ENCODE measurements at places on chromosomes 7 and 10.

GRCh38 chr7:74185016-74185415, 10.9 kb downstream of the EIF4H start:
- DNase-seq: no peak

DNA sequence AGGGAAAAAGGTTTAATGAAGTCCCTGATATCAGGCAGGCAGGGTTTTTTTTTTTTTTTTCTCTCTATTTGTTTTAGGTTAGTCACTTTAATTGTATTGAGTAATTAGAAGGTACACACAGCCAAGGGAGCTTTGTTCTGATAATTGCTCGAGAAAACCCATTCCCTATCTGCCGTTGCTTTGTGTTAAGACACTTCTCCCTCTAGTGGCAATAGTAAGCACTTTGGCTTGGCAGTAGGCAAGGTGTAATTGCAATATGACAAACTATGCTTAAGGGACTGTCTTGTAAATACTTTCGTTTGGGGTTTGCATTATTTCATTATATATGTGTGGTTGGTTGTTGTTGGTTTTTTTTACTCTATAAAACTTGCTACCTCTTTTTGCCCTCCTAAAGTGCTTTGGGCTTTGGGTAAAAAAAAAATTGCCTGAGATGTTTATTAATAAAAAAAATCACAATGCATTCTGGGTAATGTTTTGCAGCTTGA, 113.4 kb downstream of the BTRC start:
- no peak for DNase-seq

DNA sequence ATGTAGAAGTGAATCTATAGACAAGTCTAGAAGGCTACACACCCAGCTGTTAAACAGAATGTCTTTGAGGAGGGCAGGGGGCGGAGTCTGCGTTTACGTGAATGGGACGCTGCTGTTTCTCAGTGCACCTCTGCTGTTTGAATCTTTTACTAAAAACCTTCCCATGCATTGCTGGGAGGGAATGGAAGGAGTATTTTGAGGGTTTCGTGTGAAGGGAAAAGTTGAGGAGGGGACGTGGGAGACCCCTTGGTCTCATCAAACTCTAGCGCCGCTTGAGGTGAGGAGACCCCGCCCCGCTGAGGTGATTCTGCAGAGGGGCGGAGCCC, 492 bp upstream of the VCL start:
- no peak for DNase-seq

DNA sequence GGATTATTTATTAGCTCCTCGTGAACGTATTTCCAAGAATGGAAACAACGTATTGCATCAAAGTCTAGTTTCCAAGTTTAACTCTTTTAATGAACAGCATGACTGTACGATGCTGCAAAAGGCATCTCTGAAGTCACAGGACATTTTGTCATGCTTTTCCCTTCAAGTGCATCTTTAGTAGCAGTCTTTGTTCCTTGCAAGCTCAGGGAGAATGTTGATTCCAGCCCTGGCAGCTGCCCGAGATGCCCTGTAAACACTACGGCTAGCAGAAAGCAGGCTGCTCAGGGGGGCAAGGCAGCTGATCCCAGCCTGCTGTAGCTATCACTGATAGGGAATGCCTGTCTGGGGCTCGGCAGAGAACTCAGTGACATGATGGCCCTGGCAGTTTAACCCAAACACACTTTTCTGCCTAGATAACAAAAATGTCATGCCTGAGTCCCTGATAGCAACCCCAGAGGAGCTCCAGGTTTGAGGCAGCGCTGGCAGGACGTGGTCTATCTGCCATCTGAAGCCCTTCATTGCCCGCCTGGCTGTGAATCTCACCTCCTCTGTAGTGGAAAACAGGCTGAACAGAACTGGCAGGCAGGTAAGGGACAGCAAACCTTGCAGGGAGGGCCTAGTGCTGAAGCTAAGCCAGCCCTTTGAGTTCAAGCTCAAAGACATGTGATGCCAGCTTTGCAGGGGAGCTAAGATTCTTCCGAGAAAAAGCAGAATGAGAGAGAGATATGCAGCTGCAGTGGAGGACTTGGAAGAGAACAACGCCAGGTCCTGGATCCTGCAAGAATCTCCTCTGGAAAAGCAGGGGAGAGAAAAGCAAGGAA, 264.6 kb downstream of the SNX10 start:
- DNase-seq: no peak

GRCh38 chr7:64494912-64495461, 67.9 kb downstream of the ZNF680 start:
- no peak for DNase-seq

- no peak for DNase-seq
Measured at GRCh38 chr7:1508277-1508758, 4.1 kb upstream of the INTS1 start.

DNA sequence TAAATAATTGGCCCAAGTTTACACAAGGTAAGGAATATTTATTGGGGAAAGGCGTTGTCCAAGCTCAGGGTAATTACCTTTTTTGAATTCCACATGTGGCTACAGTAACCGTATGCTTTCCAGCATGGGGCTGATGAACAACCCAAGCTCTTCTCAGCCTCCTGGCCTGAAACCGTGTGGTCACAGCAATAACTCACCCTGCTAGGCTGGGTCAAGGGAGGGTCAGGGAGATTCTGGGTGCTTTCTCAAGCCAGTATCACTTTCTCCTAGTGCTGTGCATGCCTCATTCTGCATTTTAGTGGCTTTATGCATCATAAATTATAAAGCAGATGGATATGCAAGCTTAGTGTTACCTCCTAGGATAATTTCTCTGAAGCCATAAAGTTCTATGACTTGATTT, 273.9 kb downstream of the PAXIP1 start:
- DNase-seq: no peak

DNA sequence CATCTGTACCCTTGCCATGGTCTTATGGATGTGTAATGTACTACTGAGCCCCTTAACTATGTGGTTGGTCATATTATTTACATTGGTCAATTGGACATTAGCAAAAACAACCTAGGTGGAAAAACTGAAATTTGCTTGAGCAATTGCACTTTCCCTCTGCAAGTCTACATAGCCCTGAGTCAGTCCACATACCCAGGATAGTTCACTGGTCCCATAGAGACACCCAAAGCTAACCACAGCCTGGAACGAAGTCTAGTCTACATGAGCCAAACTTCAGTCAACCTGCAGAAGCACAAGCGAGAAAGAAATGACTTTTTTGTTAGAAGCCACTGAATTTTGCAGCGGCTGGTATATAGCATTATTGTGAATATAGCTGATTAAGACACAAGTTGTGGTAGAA, 37.6 kb upstream of the COL1A2 start:
- DNase-seq: no peak

DNA sequence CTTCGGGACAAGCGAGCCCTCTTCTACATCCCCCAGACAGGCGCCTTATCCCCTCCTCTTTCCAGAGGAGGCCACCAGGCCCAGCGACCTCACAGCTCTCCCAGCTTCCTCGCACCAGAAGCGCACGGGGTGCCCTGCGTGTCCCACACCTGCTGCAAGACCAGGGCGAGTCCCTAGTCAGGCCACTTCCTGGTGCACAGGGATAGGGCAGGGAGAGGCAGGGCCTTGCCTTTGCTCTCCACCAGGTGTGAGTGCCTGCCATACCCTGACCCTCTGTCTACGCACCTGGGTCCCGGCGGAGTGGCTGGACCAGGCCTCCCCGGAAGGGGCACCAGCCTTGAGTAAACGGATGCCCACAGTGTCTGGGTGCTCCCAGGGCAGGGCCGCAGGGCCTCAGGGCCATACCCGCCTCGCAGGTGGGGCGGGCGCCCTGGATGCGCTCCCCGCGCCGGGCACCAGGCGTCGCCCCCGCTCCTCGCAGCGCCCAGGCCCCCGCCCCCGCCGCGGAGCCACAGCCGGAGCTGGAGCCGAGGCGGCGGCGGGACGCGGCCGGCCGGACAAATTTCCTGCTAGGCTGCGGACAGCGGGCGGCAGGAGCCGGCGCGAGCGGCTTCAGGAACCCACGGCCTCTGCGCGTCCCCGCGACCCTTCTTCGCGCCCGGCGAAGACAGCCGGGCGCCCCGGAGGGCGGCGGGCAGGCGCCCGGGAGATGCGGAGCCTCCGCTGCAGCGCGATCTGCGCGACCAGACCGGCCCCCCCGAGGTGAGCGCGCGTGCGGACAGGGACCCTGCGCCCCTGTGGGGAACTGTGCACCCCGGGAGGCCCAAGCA, at the start of gene PTPRE:
PTPRE (plus strand) TSS at position 556 of the 830 bp plus-strand sequence. CDS start 133,779 bp downstream, outside the sequence.
- DNase-seq: peak; percentile 8

- DNase-seq: no peak
Measured at GRCh38 chr7:108261560-108262255, 131.5 kb upstream of the LAMB4 start.

DNA sequence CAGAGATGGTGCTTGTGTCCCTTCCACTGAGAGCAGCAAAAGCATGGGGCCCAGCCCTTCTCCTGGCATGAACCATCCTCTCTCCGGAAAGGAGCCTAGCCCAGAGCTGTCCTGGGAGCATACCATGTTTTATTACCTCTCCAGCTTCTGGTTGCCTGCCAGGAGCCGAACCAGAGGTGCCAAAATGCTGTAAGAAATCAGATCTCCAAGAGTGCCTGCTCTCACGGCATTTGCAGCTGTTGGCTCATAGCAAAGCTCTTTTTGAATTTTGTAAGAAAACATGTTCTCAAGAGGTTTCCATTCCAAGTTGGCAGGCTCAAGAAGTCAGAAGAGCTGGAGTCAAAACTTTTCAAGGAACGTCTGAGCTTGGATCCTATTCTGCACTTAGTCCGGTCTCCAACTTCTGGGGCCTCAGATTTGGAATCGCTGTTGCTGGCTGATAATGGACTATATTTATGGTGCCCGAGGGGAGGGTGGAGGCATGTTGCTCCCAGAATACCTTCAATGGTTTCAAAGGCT, 211.7 kb upstream of the MKI67 start:
- DNase-seq: no peak

GRCh38 chr10:76356557-76356956, 925.1 kb downstream of the LRMDA start:
- no peak for DNase-seq
